GM06990 (cell line): ENCODE measurements at places on chromosomes 5 and 9.

DNA sequence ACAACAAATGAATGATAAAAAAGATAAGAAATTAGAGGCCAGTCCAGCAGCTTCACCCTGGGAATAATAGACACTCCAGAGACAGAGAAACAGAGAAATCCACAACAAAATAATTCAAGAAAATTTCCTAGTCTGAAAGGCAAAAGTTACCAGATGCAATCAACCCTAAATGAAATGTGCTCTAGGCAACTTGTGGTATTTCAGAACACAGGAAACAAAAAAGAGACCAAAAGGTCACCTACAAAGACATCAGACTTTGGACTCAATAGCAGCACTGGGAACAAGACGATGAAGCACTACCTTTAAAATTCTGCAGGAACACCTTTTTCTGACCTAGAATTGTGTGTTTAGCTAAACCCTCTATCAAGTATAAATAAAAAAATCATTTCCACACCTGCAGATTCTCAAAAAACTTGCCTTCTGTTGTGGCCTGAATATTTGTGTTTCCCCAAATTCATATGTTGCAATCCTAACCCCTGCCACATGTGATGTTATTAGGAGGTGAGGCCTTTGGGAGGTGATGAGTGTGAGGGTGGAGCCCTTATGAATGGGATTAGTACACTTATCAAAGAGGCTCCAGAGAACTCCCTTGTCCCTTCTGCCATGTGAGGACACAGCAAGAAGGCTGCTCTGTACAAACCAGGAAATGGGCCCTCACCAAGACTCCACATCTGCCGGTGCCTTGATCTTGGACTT is 5.9 kb upstream of the MAPK9 start:
- no peak for DNase-seq

DNA sequence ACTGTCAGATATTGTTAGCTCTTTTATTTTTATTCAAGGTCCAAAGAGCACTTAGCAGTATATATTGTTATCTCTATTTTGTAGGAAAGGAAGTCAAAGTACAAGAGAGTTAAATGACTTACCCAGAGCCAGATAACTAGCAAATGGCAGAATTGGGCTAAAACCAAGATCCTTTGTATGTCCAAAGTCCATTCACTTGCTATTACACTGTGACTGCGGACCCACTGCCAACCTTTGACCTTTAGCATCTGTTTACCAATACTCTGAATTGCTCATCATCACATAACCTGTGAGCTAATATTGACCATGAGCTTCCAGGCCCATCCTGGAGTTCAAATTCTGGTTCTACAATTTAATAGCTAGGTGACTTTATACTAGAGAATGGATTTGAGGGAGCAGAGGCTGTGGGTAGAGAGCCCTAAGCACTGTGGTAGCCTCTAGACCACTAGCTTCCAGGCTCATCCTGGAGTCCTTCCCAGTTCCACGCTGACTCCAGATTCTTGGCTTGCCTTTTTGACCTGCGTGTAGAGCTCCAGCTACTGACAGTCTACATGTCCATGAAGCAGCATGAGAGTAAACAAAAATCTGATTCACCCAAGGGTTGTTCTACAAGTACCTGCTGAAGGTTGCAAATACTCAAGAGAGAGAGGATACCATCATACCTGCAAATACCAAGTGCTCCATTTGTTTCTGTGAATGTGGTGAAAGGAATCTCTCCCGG is 424.0 kb downstream of the SH3GL2 start:
- no peak for DNase-seq

DNA sequence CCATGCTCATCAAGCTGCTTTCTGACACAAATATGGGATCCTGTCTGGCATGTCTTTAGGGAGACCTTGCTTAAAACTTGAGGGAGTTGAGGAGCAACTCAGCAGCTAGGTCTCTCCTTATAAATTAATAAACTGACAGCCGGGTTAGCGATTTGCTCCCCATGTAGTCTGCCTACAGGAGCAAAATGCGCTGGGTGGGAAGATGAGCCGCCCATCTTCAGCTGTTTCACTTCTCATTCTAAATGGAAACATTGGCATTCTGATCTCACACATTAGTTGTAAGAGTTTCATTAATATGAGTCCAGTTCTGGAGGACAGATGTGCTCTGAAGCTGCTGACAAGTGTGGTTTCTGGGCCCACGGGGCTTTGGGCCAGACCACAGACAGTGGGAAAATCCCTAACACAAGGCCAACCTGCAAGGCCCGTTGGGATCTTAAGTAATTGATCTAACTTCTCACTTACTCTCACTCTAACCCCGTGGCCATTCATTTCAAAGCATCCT is 197.0 kb downstream of the MCTP1 start:
- DNase-seq: peak; percentile 47

DNA sequence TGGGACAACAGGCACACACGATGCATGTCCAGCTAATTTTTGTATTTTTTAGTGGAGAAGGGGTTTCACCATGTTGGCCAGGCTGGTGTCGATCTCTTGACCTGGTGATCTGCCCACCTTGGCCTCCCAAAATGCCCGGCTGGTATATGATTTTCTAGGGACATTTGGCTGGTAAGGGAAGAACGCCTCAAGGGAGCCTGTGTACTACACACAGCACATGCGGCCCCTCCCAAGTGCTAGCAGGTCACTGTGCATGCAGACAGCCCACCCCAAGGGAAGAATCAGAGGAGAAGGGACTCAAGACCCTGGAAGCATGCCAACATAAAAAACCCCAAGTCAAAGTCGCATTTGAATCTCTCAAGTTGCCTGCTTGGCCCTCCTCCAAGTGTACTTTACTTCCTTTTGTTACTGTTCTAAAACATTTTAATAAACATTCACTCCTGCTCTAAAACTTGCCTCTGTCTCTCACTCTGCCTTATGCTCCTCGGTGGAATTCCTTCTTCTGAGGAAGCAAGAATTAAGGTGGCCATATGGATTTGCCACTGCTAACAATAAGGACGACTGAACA is 24.3 kb upstream of the OTULINL start:
- no peak for DNase-seq

GRCh38 chr5:6801236-6801635 is 88.0 kb downstream of the TENT4A start:
- no peak for DNase-seq

DNA sequence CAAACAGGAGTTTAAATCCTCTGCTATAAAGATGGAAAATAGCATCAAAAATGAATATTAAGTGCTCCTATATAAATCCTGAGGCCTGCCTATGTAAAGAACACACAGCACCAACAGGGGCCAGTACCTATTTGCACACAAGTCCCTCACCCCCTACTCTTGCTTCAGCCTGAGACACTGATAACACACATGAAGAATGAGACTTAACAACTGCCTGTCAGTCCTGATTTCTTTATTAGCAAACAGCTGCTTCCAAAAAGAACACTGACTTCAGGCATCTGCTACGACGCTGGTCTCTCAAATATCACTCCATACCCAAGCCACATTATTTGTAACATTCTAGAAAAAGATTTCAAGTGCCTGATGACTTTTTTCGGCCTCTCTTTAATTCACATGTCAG is 55.5 kb downstream of the MYO10 start:
- DNase-seq: no peak

DNA sequence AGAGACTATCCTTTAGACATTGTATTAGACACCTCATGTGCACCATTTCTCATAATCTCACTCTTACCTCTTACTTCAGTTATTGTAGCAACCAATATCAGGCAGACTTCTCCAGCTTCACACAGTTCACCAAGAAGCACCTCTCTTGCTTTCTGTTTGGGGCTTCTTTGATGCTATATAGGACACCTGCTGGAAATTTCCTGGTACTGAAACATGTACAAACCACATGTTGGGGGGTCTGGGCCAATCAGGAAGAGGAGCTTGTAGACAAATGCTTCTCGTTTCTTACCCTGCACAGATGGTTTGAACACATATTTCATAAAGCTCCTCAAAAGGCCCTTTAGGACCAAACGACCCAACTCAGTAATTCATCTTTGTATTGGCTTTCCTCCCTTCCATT is 212.1 kb downstream of the IZUMO3 start:
- DNase-seq: no peak

DNA sequence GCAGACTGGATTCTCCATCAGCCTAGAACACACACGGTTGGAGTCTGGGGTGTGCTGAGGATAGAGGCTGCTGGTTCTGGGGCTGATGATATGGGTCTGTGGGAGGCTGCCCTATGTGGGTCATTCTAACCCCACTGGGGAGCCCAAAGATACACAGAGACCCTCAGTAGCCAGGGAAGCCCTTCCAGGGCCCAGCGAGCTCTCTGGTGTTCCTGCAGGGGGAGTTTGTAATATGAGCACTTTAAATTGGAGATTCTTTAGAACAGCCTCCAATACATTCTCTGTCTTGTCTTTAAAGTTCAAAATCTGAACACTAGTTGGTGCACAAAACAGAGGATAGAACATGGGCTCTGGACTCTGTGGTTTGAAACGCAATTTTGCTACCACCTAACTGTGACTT is 2.4 kb downstream of the ACTL7A start:
- DNase-seq: no peak

GRCh38 chr5:14168144-14168792 is 25.1 kb downstream of the TRIO start:
- peak; percentile 59 for DNase-seq

GRCh38 chr9:136519263-136520052 is 26.4 kb downstream of the NOTCH1 start:
- DNase-seq: no peak

DNA sequence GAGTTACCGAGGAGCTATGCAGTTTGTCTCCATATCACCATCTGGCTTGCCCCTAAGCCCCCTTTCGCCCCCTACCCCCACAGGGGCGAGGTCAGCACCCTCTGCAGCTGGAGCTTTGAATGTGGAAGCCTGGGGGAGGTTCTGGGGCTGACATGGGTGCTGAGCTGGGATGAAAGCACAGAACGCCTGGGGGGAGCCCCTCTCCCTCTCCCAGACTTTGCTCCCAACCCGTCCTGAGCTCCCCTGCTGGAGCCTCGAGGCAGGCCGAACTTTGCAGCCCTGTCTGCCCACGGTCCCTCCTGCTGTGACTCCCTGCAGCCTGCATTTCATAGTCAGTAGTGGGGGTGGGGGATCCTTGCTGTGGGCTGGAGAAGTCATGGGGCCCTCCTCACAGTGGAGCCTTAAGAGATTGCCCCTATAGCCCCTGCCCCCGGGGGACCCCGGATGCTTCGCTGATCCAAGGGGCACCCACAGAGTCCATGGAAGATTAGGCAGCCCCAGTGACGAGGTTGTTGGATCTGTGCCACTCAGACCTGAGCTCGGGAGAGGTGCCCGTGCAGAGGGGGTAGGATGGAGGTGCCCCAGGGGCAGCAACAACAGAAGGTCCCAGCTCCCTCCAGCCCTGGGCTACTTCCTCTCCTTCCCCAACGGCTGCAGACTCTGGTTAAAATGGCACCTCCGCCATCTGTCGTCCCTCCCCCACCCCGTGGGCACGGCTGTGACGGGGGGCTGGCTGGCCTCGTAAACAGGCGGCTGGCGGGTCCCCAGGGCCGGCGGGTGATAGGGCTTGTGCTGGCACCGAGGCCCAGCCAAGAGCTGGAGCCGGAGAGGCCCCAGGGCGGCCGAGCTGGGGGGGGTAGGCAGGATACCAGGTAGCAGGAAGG is 162.0 kb downstream of the C9orf50 start:
- DNase-seq: no peak

GRCh38 chr9:4567601-4568000 is 77.3 kb downstream of the SLC1A1 start:
- no peak for DNase-seq

GRCh38 chr5:14109041-14109747 is 33.9 kb upstream of the TRIO start:
- peak; percentile 52 for DNase-seq
